Colonic mucosa (tissue), 4 donors: ENCODE measurements at places on chromosomes 13 and 19. TPM values are rescaled to one million over a fixed set of nuclear protein-coding genes. Genes with fewer than 3 reads are reported as not detected.

- no peaks in the 10 kb centered on the region for H3K36me3 ChIP-seq
- no peak overlapping the region for H3K27ac ChIP-seq
- H3K4me1 ChIP-seq = no peaks in the 10 kb centered on the region
- no peak for DNase-seq
- peaks cover 21% of the 10 kb centered on the region for H3K27me3 ChIP-seq
- H3K4me3 ChIP-seq = no peak overlapping the region
These were observed 666 bp downstream of the CELF5 start for GRCh38 chr19:3225169-3225485.

Gene ZNF570
- total RNA-seq = 3.0 TPM

Gene ZNF69
- total RNA-seq = 17.6 TPM

DNA sequence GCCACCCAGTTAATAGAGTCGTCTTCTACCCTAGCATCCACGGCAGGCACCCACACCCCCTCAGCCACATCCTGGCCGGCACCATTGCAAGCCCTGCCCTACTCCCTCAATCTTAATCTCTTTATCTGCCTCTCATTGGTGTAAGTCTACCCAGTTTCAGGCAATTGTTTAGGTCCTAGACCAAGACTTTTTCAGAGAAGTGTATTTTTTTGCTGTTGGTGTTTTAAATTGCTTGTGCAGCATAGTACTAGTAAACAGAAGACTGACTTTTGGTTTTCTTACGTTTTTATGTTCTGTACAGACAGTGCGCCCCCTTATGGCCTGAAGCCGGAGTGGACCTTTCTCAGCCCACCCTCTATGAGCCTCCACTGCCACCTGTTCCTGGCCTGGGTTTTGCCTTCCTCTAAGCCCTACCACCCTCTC is 2.3 kb upstream of the LCP1 start:
- H3K36me3 ChIP-seq = no peaks in the 10 kb centered on the region
- no peak overlapping the region for H3K4me3 ChIP-seq
- H3K27me3 ChIP-seq = no peaks in the 10 kb centered on the region
- peak overlapping the region; percentile 2 for H3K27ac ChIP-seq

Gene SNRNP70
- total RNA-seq = 204 TPM

DNA sequence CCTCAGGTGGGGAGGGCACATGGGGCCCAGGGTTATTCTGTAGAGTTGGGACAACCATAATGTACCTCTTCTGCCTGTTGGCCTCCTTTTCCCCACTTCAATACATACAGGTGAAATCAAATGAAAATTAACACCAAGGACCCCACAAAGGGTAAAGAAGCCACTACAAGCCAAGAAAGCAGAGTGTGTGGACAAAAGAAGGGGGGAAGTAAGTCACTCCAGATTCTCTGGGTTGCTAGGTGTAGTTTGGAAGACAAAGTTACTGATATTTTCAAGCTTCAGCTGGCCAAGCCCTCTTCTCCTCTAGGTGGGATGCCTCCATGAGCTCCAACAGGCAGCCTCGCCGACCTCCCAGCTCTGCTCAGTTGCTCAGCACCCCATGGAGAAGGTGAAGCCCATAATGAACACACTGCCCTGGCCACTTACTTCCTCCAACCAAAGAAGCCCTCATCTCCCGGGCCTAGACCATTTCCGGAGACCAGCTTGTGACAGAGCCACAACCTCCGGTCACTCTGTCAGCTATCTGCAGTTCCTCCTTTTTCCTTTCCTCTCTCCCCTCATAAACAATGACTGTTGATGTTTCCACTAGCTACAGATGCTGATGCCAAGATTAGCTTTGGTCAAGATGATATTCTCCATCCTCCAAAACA is 66.8 kb upstream of the MED4 start:
- H3K4me1 ChIP-seq = no peaks in the 10 kb centered on the region
- H3K27me3 ChIP-seq = no peaks in the 10 kb centered on the region
- peak; percentile 29 for DNase-seq
- no peak overlapping the region for H3K4me3 ChIP-seq
- no peaks in the 10 kb centered on the region for H3K36me3 ChIP-seq
- H3K27ac ChIP-seq = peak overlapping the region; percentile 34

DNA sequence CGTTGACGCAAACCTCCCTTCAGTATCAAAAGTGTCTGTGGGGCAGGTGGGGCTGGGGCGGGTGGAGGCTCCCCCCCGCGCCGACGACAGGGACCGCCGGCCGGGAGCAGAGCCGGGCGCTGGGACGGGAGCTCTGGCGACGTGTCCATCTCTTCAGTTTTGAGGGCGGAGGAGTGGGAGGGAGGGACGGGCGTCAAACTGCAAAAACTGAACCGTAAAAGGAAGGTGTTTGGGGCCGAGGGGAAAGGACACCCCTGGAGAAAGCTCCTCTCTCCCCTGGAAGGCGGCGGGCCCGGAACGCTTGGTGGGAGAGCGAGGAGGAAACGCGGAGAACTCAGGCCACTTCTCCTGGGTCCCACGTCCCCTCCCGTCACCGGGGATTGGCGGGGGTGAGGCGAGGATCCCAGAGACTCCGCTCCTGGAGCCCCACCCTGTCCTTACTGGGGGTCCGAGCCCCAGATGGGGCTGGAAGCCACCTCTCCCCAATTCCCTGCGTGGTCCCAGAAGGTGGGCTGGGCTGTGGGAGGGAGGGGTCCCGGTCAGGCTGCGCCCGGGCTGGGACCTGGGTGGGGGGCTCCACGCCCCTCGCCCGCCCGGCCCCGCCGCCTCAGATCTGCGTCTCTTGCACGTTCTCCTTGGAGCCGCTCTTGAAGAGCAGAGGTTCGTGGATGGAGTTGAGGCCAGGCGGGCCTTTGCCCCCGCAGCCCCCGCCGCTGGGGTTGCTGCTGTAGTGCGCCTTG is 3.4 kb upstream of the ASPDH start:
- no peak for DNase-seq
- no peaks in the 10 kb centered on the region for H3K36me3 ChIP-seq
- H3K27ac ChIP-seq = no peak overlapping the region
- H3K4me3 ChIP-seq = no peak overlapping the region

GRCh38 chr19:47729799-47730520 is 15.4 kb upstream of the NOP53 start:
- no peaks in the 10 kb centered on the region for H3K27me3 ChIP-seq
- no peak overlapping the region for H3K4me3 ChIP-seq
- peak; percentile 75 for DNase-seq
- H3K27ac ChIP-seq = peak overlapping the region; percentile 40
- H3K36me3 ChIP-seq = no peaks in the 10 kb centered on the region
- peaks cover 9% of the 10 kb centered on the region for H3K4me1 ChIP-seq

DNA sequence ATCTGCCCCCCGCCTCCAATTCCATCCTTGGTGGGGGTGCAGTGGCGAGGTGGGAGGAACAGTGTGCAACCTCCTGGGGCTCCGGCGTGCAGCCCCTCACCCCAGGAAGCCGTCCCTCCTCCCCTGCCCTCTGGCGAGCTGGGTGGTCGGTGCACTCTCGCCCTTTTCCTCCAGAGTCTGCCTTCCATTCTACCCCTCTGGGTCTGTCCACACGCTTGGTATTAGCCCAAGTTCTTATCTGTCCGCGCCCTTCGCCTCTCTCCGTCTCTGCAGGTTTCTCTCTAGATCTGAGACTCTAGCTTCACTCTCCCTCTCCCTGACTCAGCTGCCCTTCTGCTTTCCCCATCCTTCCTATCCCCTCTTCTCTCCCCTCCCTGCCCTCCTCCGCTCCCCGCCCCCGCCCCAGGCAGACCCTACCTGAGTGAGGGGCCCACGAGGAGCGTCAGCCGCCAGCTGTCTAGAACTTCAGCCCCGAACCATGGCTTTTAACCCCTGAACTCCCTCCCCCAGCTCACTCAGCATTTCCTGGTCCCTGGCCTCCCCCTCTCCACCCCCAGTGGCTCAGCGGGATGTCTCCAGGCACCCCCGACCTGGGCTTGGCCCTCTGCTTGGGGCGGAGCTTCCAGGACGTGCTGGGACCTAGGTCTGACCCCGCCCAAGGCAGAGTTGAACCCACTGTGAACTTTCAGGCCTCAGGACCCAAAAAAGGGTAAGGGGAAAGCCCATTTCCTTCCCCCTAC is 499 bp upstream of the KLK13 start:
- H3K4me1 ChIP-seq = no peaks in the 10 kb centered on the region
- DNase-seq = no peak
- no peak overlapping the region for H3K4me3 ChIP-seq
- no peak overlapping the region for H3K27ac ChIP-seq
- H3K27me3 ChIP-seq = peaks cover 20% of the 10 kb centered on the region

- no peak for DNase-seq
- H3K4me1 ChIP-seq = peaks cover 3% of the 10 kb centered on the region
- H3K4me3 ChIP-seq = peak overlapping the region; percentile 21
- no peaks in the 10 kb centered on the region for H3K27me3 ChIP-seq
- no peaks in the 10 kb centered on the region for H3K36me3 ChIP-seq
These were observed 644 bp downstream of the HCST start for GRCh38 chr19:35902870-35903475.

- no peaks in the 10 kb centered on the region for H3K27me3 ChIP-seq
- DNase-seq = no peak
- H3K4me1 ChIP-seq = no peaks in the 10 kb centered on the region
These were observed 1.9 kb downstream of the KLF12 start for GRCh38 chr13:74132152-74132775.

DNA sequence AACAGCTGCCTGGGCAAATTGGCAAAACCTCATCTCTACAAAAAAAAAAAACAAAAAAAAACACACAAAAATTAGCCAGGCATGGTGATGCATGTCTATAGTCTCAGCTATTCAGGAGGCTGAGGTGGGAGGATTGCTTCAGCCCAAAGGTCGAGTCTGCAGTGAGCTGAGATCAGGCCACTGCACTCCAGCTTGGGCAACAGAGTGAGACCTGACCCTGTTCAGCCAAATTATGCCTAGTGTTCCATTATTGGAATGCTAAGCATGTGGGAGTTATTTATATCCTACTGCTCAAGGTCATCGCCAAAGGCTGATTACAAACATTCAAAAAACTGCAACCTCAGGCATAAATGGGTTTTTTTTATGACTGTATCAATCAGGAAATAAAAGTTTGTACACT is 1251.0 kb upstream of the PCDH9 start:
- H3K27me3 ChIP-seq = no peaks in the 10 kb centered on the region
- no peak overlapping the region for H3K27ac ChIP-seq
- no peak for DNase-seq
- H3K4me3 ChIP-seq = no peak overlapping the region

DNA sequence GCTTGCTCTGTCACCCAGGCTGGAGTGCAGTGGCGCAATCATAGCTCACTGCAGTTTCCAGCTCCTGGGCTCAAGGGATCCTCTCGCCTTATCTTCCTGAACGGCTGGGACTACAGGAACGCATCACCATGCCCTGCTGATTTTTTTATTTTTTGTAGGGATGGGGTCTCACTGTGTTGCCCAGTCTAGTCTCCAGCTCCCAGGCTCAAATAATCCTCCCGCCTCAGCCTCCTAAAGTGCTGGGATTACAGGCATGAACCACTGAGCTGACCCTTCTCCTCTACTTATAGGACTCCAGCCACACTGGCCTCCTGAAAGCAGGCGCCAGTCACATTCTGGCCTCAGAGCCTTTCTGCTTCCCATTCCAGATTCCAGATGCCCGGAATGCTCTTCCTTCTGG is 10.5 kb downstream of the DACT3 start:
- peaks cover 8% of the 10 kb centered on the region for H3K27me3 ChIP-seq
- DNase-seq = no peak
- H3K4me3 ChIP-seq = no peak overlapping the region
- no peaks in the 10 kb centered on the region for H3K4me1 ChIP-seq
- H3K27ac ChIP-seq = no peak overlapping the region

Gene FXYD3
- total RNA-seq = 1,386 TPM

GRCh38 chr19:29364224-29364726 is 151.3 kb upstream of the UQCRFS1 start:
- H3K4me3 ChIP-seq = no peak overlapping the region
- no peak for DNase-seq
- no peaks in the 10 kb centered on the region for H3K36me3 ChIP-seq
- H3K4me1 ChIP-seq = no peaks in the 10 kb centered on the region

DNA sequence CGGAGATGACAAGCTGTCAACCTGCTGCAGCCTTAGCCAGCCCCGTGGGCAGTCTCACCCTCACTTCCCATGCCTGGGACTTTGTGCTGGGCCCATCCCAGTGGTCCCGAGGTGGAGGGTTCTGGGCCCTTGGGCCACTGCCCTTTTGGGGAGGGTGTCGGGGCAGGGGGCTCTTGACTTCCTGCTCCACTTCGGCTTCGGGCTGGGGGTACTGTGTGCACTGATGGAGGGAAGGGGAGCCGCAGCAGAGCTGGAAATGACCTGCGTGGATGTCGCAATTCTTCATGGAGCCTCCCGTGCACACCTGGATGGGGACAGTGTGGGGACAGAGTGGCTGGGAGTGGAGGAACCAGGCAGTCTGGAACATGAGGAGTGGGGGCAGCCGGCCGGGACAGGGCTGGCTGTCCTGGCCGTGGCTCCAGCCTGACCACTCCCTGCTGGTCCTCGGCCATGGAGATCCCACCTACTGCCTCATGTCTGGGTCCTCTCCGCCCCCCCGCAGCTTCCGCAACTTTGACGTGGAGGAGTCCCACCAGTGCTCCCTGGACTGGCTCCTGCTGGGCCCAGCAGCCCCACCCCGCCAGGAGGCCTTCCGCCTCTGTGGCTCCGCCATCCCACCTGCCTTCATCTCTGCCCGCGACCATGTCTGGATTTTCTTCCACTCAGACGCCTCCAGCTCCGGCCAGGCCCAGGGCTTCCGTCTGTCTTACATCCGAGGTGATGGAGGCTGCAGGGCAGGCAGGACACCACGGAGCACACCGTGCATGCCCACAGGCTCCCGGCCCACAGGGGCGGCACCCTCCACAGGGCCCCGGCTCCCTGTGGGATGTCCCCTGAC is 10.2 kb downstream of the LRP3 start:
- H3K4me3 ChIP-seq = no peak overlapping the region
- DNase-seq = no peak
- H3K36me3 ChIP-seq = no peaks in the 10 kb centered on the region
- H3K27me3 ChIP-seq = no peaks in the 10 kb centered on the region
- no peak overlapping the region for H3K27ac ChIP-seq

Gene ZNF793
- 2.9 TPM for total RNA-seq

DNA sequence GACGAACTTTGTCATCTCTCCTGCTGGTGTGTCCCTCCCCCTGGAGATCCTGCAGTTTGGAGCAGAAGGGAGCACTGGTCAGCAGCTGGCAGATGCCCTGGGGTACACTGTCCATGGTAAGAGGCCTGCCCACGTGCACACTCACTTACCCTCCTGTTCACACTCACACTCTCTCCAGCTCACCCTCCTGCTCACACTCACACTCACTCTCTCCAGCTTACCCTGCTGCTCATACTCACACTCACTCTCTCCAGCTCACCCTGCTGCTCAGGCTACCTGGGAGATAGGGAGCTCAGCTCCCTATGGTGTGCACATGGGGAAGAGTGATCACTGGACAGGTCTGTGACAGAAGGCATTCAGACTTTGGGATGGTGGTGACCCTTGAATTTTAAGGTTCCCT is 1.7 kb downstream of the SERPINE3 start:
- DNase-seq = no peak
- no peak overlapping the region for H3K4me3 ChIP-seq
- no peaks in the 10 kb centered on the region for H3K36me3 ChIP-seq
- H3K27me3 ChIP-seq = no peaks in the 10 kb centered on the region
